ENCODE measurements at places on chromosomes 5 and 9.

DNA sequence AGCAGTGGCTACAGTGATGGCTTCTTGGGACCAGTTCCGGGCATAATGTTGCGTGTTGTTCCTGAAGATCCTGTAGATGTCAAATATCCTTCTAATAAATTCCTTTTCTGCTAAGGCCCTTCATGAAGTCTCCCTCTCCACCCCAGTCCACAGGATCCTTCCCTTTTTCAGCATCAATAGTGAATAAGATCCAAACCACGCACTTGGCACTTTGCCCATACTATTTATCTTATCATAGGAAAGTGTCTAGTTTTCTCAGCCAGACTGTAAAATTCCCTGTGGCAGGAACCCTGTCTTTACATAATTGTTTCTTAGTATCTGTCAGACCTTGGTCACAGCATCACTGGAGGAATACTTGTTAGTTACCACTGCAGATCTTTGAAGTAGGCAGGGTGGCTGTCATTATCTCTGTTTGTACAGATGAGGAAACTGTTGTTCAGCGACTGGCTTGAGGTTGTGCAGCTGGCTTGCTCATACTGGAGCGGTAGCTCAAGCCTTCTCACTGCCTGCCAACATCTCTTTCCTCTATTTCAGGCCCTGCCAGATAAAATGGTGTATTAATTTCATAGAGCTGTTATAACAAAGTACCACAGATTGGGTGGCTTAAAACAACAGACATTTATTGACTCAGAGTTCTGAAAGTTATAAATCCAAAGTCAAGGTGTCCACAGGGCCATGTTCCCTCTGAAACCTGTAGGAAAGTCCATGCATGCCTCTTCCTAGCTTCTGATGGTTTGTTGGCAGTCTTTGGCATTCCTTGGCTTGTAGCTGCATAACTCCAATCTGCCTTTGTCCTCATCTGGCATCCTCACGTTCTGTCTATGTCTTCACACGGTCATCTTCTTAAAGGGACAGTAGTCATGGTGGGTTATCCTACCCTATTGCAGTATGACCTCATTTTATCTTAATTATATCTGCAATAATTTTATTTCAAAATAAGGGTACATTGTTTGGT lies 33.5 kb upstream of the APC start:
- no peak for DNase-seq

DNA sequence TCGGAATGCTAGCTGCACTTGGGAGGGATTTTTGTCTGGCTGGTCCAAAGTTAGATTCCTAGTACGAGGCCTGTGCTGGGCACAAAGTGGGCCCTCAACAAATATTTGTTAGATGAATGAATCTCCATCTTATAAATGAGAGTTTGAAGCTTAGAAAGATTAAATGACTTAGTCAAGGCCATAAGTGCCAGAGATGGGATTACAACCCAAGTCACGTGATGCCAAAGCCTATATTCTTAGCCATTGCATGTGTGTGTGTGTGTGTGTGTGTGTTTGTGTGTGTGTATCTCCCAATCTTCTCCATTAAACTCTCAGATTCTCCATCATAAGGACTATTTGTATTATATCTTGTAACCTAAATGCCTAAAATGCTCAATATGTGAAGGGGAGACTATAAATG lies 130.8 kb upstream of the MAP1B start:
- DNase-seq: no peak

- no peak for DNase-seq
These were observed 895 bp upstream of the STRBP start for GRCh38 chr9:123269281-123269680.

DNA sequence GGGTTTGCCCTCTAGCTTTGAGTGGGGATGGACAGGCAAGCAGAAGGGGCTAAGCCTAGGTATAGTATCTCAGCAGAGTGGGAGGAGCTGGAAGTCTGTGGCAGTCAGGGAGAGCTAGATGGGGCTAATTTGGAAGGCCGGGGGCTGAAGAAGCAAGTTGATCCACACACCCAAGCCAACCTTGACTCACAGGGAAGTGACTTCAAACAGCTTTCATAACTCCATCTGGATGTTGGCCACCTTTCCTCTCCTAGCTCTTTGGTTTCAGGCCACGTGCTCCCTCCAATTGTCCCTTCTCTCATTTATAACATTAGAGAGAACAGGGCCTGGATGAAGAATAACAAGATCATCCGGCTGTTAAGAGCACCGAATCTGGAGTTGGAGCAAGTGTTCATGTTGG lies 36.8 kb downstream of the EGR1 start:
- no peak for DNase-seq

GRCh38 chr9:125854553-125855275 lies 107.5 kb downstream of the PBX3 start:
- DNase-seq: no peak

GRCh38 chr5:143312822-143313221 lies 90.7 kb downstream of the NR3C1 start:
- DNase-seq: no peak

GRCh38 chr5:95274011-95274410 lies 10.9 kb downstream of the MCTP1 start:
- DNase-seq: no peak

- DNase-seq: no peak
These were observed 49.5 kb downstream of the C5orf22 start for GRCh38 chr5:31581498-31582099.

DNA sequence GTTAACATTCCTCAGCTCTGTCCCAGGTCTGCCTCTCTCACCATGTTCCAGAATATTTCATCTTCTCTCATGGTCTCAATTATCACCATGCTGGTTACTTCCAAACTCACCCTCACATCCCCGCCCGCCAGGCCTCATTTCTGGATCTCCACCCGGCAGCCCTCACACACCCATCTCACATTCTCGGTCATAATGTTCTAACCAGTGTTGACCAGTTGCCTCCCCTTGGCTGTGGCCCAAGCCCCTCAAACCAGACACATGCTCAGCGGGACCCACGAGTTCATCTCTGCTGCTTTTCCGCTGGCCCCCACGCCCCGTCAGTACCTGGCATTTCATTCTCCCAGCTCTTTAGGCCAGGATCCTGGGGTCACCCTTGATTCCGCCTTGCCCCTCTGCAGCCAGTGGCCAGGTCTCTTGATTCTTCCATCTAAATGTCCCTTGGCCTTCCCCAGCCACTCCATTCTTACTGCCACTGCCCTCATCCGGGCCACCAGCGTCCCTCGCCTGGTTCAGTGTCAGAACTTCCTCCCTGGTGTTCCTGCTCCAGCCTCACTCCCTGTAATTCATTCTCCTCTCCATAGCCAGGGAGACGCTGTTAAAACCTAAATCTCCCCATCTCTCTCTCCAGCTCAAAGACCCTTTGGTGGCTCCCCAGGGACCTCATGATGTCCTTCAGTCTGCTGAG lies 141.7 kb downstream of the MVB12B start:
- no peak for DNase-seq

GRCh38 chr5:88854769-88855168 lies 28.2 kb downstream of the MEF2C start:
- no peak for DNase-seq

DNA sequence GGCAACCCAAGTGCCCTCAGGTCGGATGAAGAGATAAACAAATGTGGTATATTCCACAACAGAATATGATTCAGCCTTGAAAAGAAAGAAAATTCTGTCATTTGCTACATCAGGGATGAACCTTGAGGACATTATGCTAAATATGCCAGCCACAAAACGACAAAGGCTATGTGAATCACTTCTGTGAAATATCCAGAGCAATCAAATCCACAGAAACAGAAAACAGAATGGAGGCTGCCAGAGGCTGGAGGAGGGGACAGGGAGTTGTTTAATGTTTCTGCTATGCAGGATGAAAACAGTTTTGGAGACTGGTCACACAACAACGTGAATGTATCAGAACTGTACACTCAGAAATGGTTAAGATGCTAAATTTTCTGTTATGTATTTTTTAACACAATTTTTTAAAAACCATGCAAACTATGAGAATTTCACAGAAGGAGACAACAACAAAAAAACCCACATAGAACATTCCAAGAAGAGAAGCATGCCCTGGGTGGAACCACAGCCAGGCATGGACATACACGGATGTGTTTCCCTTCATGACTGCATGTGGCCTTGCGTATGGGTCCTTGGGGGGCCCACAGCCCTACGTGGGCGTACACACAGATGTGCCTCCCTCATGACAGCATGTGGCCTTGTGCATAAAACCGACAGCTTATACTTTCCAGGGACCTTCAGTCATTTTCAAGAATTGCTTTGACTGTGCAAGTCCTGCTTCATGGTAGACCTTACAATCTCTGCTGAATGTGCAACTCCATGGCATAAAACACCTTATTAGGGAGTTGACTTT lies 146.7 kb downstream of the ROR2 start:
- DNase-seq: peak; percentile 14

DNA sequence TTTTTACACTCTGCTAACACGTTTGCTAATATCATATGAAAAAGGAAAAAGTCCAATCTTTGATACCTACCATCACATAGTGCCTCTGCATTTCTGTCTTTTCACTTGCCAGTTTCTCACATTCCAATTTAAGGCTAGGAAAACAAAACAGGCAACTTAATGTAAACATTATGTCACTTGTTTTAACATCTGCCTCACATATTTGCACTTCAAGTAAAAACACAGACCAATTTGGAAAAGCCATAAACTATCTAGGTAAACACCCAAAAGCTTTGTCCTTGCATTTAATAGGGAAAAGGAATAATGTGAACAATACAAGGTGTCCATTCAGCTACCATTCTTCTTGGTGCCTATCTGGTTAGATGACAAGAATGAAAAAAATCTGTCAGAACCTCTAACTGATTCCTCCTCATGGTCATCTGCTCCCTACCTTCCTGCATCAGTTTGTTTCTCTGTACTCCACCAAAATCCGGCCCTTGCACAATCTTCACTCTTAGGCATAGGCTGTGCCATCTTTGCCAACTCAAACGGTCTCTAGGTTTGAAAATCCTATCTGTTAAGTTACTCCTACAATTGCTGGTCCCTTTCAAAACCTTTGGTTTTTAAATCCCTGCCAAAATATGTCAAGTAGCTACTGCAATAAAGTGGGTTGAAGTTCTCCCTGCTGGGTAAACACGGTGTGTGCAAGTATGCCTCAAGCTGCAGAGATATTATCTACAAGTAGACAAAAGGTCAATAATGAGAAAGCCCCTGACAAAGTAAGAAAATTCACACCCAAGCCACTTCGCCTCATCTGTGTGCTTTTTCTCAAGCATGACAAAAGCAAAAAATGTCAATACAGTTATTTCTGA lies 3.4 kb downstream of the TLE1 start:
- DNase-seq: no peak

GRCh38 chr5:180810959-180811622 lies 8.5 kb upstream of the MGAT1 start:
- DNase-seq: no peak

DNA sequence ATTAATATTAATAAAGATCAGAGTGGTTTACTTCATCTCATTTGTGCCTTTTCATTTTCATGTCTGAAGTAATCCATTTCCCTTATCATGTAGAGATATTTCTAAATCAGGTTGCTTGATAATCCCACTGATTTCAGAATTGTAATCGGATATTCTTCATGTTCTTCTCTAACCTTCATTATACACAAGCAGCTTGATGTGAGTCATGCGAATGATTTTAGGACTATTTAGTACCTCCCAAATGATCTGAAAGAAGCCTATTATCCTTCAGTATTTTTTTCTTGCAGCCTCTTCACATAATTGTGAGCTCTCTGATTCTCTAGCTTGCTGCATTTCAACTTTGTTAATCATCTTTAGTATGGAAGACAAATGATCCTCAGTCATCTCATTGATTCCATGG lies 182.0 kb downstream of the GIN1 start:
- DNase-seq: no peak

DNA sequence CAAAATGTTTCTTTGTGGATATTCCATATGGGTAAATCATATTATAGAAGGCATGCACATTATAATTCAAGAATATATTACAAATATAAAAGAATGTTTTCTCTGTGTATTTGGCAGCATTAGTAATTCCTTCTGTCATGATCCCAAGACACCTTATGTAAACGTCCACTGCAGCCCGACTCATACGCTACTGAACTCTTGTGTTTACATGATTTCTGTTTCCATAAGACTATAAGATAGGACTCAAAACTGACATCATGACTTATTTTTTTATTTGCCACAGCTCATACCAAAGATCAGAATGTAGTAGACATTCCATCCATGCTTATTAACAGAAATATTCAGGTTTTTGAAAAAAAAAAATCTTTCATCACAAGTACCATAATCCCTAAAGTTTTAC lies 234.1 kb downstream of the AP3B1 start:
- DNase-seq: no peak

GRCh38 chr9:6098431-6098830 lies 83.0 kb upstream of the RANBP6 start:
- DNase-seq: no peak

- DNase-seq: no peak
These were observed 506.9 kb downstream of the ELAVL2 start for GRCh38 chr9:23319092-23319491.

DNA sequence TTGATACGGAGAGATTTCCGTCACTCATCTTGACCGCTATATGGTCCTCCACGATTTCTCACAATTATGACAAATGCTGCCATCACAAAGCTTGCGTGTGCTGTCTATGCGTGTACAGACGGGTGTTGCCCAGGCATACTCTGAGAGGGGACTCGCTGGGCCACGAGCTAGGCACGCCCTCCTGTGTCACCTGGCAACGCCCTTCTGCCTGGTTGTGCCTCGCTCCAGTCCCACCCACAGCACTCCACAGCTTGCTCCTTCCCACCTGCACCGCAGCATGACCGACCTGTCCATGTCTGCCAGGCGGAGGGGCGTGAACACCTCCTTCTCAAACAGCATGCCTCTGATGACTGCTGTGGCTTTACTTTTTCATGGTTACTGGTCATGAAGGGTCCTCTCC lies 55.6 kb downstream of the CAMSAP1 start:
- DNase-seq: peak; percentile 27

- DNase-seq: peak; percentile 60
These were observed 1.1 kb downstream of the PCDHAC1 start for GRCh38 chr5:140927228-140927573.

DNA sequence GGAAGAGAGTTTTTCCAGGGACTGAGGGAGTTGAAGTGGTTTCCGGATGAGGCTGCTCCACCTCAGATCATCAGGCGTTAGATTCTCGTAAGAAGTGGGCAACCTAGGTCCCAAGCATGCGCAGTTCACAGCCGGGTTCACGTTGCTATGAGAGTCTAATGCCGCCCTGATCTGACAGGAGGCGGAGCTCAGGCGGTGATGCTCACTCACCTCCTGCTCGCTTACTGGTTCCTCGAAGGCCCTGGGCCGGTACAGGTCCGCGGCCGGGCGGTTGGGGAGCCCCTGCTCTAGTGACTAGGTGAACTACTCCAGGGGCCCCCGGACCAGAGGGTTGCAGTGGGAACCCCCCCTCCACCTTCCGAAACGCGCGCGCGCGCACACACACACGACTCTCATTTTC lies 997 bp upstream of the RNF130 start:
- DNase-seq: no peak

DNA sequence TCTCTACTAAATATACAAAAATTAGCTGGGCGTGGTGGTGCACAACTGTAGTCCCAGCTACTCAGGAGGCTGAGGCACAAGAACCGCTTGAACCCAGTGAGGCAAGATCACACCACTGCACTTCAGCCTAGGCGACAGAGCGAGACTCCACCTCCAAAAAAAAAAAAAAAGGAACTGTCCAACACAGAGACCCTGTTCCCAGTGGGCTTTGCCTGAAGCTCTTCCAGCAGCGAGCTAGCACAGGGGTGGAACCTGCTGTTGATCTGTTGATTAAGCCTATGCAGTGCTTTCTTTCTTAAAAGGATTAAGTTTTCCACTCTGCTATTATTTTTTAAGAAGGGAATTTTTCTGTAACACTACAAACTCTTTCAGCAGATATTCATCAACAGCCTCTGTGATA lies 171.0 kb upstream of the TUT7 start:
- DNase-seq: no peak
